ENCODE measurements at places on chromosomes 1 and 21. TPM values are rescaled to one million over a fixed set of nuclear protein-coding genes. Genes with fewer than 3 reads are reported as not detected.

DNA sequence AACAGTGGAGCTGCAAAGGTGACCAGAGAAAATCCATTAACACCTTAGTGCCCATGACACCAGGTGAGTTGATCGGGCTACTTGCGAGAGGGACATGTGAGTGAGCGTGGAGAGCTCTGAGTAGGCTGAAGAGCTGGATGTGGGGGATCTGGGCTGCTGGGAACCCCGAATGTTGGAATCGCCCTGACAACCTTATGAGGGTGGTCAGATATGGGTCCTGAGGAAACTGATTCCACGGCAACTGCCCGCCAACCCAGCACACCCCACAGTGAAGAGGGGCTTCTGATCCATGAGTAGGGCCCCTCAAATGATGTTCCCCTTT lies 705 bp upstream of the QSOX1 start:
- no peak for DNase-seq

DNA sequence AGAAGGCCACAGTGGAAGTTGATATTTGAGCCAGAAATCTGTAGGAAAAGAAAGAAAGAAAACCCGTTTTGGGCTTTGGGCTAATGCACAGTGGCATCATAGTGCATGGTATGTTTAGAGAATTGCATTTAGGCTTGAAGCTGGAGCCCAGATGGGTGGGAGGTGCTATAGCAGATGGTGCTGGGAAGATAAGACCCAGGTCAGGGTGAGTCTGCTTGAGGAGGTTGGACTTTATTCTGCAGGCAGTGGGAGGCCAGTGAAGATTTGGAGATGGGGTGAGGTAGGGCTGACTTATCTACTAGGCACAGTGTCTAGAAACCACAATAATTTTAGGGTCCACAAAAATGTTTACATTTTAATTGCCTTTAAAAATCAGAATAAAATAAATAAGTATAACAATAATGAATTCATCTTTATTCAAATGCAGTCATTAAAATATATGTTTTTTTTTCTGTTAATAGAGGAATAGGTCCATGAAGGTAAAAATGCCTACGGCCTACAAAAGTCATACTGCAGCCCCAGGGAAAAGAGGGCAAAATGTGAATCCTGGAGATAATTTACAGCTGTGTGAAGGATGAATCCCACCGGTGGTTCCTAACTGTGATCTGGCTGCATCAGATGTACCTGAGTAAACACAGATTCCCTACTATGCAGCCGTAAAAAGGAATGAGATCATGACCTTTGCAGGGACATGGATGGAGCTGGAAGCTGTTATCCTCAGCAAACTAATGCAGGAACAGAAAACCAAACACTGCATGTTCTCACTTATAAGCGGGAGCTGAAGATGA lies 8.7 kb downstream of the DNAJC6 start:
- DNase-seq, result no peak

GRCh38 chr1:179586107-179586823 lies 5.4 kb upstream of the TDRD5 start:
- peak; percentile 84 for DNase-seq

The BCL10 gene
- total RNA-seq, result 63.5 TPM

- DNase-seq, result peak; percentile 52
Observed at GRCh38 chr1:2526824-2527555, 594 bp upstream of the PANK4 start.

Data from mucosa of descending colon (tissue), 3 donors.